ENCODE measurements at places on chromosomes 12 and 14.

DNA sequence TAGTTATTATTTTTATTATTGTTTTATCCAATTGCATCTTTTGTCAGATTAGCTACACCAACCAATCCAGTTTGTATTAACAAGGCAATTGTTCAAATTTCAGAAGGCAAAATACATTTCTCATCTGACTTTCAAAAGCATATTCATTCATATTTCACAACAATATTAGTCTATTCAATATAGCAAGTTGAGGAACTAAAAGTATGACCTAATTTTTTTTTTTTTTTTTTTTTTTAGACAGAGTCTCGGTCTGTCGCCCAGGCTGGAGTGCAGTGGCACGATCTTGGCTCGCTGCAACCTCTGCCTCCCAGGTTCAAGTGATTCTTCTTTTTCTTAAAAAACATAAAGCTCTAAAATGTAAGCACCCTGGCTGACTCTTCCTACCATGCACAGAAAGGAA, 17.3 kb downstream of the COX14 start:
- no peak overlapping the region for H3K4me3 ChIP-seq
- H3K27me3 ChIP-seq: no peaks in the 10 kb centered on the region
- no peaks in the 10 kb centered on the region for H3K4me1 ChIP-seq
- no peak overlapping the region for H3K27ac ChIP-seq

DNA sequence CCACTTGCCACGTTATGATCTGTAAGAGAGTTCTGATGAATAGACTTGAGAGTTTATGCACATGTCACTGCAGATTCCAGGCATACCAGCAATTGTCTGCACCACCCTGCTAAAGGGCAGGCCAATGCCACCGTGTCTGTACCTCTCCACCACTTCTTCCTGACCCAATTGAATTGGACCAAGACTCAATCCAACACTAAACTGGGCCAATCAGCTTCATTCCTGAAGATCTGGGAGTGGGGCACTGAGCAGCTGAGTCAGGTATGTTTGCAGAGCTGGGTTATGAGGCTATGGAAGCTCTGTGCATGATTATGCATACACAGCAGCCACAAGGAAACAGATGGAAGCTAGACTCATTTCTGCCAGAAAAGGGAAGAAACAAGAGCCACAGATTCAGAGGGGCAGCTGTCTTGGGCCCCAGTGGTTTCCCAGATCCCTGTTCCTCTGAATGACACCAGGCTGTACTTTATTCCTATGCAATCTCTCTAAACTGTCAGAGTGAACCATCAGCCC, 28.0 kb downstream of the DAO start:
- H3K4me1 ChIP-seq: no peaks in the 10 kb centered on the region
- DNase-seq: peak; percentile 20
- no peak overlapping the region for H3K4me3 ChIP-seq
- H3K36me3 ChIP-seq: no peaks in the 10 kb centered on the region

DNA sequence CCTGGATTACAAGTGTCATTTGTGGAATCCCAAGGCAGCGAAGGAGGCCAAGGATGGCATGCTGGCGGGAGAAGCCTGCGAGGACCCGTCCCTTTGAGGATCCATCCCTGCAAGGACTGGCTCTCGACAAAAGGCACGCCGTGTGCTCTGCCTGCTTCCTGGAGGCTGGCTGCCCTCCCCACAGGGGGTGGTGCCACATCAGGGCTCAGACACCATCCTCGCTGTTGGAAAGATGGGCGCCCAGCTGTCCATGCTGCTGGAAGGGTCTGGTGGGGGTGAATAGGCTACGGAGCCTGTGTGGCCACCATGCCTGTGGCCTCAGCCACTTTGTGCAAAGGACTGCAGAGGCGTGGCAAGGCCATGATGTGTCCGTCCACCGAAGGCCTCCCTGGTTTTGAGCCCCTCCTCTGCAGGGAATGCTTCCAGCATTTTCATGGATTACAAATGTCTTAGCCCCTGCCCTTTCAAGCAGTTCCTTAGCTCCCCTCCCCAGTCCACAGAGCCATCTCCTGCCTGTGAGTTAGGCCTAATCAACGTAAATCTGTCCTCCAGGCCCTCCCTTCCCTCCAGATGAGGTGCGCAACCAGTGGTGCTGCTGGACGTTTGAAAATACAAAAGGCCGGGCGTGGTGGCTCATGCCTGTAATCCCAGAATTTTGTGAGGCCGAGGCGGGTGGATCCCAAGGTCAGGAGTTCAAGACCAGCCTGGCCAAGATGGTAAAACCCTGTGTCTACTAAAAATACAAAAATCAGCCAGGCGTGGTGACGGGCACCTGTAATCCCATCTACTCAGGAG, 22.1 kb downstream of the ZBTB42 start:
- no peak overlapping the region for H3K4me3 ChIP-seq
- peaks cover 2% of the 10 kb centered on the region for H3K4me1 ChIP-seq
- H3K36me3 ChIP-seq: no peaks in the 10 kb centered on the region
- H3K27ac ChIP-seq: no peak overlapping the region
- no peak for DNase-seq

GRCh38 chr12:66495709-66496108, 183.2 kb downstream of the GRIP1 start:
- no peaks in the 10 kb centered on the region for H3K27me3 ChIP-seq
- peaks cover 18% of the 10 kb centered on the region for H3K4me1 ChIP-seq
- no peak overlapping the region for H3K4me3 ChIP-seq
- no peaks in the 10 kb centered on the region for H3K36me3 ChIP-seq
- no peak for DNase-seq

GRCh38 chr14:24875991-24876878, 173.7 kb downstream of the STXBP6 start:
- no peaks in the 10 kb centered on the region for H3K27me3 ChIP-seq
- no peaks in the 10 kb centered on the region for H3K36me3 ChIP-seq
- H3K4me3 ChIP-seq: no peak overlapping the region

DNA sequence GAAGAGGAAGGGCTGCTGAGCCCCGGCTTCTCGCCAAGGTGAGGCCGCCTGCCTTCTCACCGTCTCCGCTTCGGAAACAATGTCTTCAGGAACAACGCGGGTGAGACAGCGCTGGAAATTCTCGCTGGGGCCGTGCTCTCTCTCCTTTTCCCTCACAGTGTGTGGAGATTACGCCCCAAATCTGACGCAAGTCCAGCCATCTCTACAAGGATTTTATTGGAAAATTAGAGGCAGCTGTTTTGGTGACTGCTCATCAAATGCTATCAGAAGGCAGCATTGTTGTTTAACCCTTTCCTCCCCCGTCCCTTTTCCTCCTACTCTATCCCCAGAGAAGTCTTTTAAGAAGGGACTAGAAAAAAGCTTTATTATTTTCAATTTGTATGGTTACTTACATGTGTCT, 53.5 kb downstream of the PIWIL1 start:
- H3K27me3 ChIP-seq: no peaks in the 10 kb centered on the region
- H3K4me1 ChIP-seq: no peaks in the 10 kb centered on the region
- H3K36me3 ChIP-seq: no peaks in the 10 kb centered on the region
- no peak overlapping the region for H3K4me3 ChIP-seq

DNA sequence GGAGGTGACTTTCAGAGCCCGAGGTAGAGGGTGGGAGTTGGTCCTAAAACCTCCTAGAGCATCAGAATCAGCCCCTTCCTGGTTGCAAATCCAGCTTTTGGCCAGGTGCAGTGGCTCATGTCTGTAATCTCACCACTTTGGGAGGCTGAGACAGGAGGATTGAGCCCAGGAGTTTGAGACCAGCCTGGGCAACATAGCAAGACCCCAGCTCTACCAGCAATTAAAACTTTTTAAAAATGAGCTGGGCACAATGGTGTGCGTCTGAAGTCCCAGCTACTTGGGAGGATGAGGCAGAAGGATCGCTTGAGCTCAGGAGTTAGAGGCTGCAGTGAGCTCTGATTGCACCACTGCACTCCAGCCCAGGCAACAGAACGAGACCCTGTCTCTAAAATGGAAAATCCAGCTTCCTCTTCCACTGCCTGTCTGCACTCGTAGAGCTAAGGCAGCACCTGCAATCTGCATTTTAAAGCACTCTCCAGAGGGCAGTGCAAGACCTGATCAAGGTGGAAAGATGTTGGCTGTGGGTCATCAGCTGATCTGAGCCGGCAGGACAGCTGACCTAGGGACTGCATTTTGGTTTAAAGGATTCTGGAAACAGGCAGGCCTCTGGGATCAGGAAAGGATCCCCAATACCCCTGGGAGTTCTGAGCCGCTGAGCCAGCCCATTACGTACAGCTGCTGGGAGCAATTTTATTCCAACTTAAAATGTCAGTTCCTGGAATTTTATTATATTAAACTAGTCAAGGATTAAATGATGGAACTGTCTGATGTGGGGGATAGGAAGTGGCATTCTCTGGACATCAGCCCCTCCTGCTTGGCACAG, 1.8 kb upstream of the TESC start:
- no peaks in the 10 kb centered on the region for H3K4me1 ChIP-seq
- H3K27me3 ChIP-seq: peaks cover 10% of the 10 kb centered on the region
- H3K36me3 ChIP-seq: no peaks in the 10 kb centered on the region
- DNase-seq: no peak
